Hematopoietic multipotent progenitor cell treated with erythropoietin and hydrocortisone succinate and interleukin-3 and kit ligand, for 8 days (in vitro differentiated cells): ENCODE measurements at places on chromosomes 16 and 17.
A peak's percentile ranks its signal among the peaks of the same experiment; 100 is the strongest.

DNA sequence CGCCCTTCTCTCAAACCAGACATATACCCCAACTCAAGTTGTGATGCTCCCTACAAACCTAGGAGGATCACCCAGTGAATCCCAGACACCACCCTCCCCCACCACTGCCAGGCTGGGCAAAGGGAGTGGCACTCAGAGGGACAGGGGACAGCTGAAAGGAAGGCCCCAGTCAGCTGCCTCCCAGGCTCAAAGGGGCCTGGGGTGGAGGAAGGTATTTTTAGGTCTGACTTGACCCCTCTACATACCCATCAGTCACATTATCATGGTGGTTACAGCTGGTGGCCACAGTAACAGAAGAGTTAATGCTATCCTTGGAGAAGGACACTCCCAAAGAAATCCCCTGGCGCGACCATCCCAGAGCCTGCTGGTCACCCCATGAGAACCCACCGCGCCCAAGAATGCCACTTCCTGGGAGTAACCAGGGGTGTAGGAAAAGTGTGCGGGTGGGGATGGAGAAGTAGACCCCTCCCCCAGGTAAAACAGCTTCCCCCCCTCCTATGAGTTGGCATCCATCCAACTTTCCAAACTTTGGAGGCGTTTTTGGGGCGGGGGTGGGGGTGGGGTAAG is 1.1 kb downstream of the CACNB1 start:
- no peak for DNase-seq

DNA sequence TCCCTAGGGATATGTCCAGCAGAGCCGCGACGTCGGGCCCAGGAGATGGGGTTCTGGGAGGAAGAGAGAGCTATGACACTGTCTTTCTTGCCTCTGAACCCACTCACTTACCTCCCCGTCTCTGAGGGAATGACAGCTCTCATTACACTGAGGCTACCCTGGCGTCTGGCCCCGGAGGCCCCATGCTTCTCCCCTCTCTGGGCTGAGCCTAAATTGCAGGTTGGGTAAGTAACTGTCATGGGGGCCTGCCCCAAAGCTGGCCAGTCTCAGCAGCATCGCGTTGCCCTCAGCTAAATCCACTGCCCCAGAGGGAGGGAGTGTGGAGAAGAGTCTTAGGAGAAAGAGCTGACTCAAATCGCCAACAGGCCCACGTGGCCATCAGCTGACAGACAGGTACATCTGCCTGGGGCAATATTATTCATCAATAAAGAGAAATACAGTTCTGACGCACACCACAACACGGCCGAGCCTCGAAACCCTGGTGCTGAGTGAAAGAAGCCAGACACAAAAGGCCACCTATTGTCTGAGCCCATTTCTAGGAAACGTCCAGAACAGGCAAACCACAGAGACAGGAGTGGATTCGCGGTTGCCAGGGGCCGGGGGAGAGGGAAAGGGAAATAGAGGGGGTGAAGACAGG is 156.4 kb downstream of the C16orf95 start:
- DNase-seq, result no peak

DNA sequence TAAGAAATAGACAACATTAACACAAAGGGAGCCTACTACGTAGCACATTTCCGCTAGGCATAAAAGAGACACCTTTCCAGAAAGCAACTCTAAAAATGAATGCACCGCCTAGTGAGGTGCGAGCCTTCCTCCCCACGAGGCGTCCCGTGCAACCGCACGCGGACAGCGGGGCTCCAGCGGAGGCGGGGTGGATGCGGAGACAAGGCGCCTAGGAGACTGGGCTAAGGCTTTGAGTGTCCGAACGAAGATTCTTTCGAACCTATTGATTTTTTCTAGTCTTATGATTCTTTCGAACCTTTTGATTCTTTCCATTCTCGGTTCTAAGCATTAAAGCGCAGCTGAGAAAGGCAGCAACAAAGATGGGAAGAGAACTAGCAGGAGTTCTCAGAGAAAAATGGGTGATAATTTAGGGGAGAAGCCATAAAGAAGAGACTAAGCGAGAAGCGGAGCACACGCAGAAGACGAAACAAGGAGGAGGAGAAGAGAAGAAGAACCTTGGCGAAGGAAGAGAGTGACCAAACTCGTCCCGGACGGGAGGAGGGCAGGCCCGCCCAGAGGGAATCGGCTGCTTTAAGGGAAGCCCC is 394 bp upstream of the CPD start:
- DNase-seq, result peak; percentile 56

- DNase-seq, result no peak
Observed at GRCh38 chr16:49474741-49475140, 101.1 kb downstream of the C16orf78 start.

DNA sequence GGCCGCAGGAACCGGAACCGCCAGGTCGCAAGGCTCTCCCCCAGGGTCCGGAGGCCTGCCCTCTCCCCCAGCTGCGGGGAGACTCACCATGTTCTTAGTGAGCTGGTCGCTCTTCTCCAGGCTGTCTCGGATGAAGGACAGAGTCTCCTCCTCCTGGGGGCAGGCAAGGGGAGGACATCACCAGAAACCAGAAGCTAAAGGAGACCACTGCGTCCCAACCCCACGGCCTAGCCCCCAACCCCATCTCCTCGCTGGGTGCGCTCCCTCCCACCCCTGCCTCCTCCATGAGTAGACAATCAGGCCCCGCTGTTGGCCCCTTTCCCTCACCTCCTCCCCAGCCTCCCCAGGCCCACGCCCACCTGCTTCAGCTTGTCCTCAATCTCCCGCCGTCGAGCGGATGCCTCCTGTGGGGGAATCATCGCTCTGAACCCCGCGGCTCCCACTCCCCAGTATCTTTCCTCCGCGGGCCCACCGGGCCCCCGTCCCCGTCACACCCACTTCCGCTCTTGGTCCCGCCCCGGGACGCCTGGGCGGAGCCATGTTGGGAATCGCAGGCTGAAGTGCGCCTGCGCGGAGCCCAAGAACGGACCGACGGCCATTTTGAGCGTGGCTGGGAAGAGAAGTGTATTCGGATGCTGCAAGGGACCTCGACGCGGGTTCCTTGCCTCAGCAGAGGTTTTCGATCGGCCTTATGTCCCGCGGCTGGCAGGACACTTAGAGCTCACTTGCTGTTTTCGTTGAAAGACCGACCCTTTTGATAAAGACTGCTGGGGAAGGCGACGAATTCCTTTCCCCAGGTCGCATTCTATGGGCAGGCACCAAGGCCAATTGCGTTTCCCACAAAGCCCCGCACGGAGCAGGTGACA is at the start of gene EXOC7:
EXOC7 (minus strand) TSS at position 514 of the 866 bp plus-strand sequence; CDS start at position 419, 95 bp downstream.
- DNase-seq, result peak; percentile 96

DNA sequence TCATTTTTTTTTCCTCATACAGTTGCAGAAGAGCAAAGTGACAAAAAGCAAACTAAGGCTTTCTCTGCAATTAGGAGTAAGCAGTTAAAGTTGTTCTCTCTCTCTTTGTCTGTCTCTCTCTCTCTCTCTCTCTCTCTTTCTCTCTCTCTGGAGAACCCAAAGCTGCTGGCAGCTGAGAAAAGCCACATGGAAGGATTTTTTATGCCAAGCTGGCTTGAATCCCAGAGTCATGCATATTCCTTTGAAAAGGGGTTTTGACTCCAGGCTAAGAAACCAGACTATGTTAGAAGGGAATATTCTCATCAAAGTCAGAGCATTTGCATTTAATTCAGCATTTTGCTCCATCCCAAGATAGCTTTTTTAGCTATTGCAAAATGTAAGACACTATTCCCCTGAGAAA is 1114.2 kb upstream of the GOT2 start:
- DNase-seq, result no peak

- DNase-seq, result no peak
Observed at GRCh38 chr17:41919840-41920579, 1.3 kb upstream of the ACLY start.

GRCh38 chr16:56728980-56729734 is 772 bp upstream of the NUP93 start:
- DNase-seq, result peak; percentile 53

DNA sequence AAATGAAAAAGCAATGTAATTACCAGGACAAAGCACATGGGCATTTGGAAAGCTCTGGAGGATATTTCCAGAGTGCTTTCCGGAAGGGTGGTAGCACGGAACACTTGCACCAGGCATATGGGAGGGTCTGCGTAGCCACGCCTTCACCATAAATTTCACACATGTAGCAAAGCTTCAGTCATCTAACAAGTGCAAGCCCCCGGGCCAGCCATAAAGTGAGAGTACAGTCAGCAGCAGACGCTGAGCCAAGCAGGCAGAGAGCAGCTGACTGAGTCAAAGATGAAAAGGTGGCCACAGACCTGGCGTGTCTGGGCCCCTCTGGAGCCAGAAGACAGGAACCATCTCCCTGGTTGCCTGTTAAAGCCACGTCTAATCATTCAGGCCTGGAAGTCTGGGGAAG is 130.6 kb downstream of the SEC14L1 start:
- no peak for DNase-seq

GRCh38 chr16:64012166-64012565 is 1109.7 kb downstream of the CDH11 start:
- no peak for DNase-seq

DNA sequence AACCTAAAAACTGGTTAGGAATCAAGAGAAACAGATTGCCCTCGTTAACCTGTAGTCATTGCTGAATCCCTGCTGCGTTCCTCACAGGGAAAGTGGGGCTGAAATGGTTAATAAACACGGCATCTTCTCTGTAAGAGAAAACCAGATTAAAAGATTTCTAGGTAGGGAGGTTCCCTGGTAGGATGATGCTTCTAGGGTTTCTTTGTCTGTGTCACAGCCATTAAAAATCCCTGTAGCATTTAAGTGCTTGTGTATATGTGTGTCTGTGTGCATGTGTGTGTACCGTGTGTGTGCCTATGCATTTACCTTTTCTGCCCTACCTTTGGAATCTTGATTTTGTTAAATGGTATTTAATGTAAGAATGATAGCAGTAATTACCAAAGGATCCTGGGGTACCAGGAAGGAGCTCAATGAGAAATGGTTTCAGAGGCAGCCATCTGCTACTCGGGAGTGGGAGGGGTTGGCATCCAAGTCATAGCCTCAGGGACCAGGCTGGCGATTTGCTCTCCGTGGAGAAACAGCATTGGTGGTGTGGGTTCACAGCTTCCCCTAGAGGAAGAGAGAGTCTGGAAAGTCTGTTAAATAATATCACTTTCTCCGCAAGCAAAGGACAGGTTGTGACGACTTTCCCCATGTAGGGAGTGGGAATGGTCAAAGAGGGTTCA is 177.1 kb downstream of the HS3ST4 start:
- no peak for DNase-seq

DNA sequence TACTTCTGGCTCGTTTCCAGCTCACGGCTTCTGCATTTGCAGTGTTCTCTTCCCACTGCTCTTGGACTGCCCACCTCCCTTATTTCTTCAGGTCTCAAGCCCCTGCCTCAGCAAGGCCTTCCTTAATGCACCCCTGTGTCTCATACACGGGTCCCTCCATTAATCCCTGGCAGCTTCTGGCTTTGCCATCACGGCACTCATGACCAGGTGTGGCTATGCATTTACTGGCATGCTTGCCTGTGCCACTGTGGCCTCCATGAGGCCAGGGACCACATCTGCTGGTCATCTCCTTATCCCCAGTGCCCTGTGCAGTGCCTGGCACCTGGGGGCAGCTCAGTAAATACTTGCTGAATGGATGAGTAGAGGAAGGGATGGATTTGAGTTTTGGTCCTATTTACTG is 114.1 kb downstream of the C16orf78 start:
- DNase-seq, result no peak

- DNase-seq, result no peak
Observed at GRCh38 chr17:45722161-45722560, 62.0 kb upstream of the CRHR1 start.

GRCh38 chr17:2947588-2947950 is 115.8 kb downstream of the OR1D5 start:
- DNase-seq, result no peak

- no peak for DNase-seq
Observed at GRCh38 chr17:80660527-80661198, 116.0 kb downstream of the RPTOR start.

DNA sequence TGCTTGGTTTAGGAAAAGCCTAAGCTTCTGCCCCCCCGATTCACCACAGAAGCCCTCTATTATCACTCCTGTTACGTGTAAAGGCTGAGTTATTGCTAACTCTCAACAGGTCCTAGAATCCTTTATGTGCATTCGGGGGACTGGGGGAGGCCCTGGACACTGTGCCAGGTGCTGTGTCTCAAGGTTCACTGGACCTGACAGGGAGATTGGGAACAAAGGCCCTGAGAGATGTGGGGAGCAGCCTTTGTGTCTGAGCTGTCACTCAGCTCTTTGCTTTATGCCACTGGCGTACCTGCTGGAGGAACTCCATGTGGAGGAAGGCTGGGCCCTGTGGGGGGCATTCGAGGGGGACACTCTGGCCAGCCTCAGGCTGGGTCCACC is 65.9 kb downstream of the METRNL start:
- DNase-seq, result no peak

DNA sequence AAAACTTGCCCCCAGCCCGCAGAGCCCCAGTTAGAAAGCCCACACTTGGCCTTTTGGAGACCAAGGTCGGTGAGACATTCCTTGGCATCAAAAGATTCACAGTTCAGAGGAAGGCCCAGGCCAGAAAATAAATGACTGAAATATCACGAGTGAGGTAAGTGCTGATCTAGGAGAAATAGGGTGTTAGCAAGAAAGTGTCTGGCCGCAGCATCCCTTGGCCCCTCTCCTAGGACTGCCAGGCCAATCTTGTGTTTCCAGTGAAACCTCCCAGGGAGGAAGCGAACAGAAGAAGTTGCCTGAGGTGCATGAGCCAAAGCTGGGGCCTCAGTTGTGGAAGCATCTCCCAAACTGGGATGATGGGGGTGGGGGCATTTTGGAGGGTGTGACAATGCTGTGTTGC is 22.5 kb upstream of the NSMCE1 start:
- DNase-seq, result no peak

GRCh38 chr16:85448557-85449190 is 164.4 kb upstream of the GSE1 start:
- DNase-seq, result no peak

GRCh38 chr17:6872936-6873335 is 41.4 kb upstream of the TEKT1 start:
- no peak for DNase-seq

GRCh38 chr17:46122486-46122871 is 70.8 kb downstream of the KANSL1 start:
- no peak for DNase-seq
